Caudate nucleus (tissue), 63 donors: ENCODE measurements at places on chromosomes 7 and 10.

- DNase-seq = no peak
Observed at GRCh38 chr7:12572941-12573575, 2.5 kb downstream of the SCIN start.

DNA sequence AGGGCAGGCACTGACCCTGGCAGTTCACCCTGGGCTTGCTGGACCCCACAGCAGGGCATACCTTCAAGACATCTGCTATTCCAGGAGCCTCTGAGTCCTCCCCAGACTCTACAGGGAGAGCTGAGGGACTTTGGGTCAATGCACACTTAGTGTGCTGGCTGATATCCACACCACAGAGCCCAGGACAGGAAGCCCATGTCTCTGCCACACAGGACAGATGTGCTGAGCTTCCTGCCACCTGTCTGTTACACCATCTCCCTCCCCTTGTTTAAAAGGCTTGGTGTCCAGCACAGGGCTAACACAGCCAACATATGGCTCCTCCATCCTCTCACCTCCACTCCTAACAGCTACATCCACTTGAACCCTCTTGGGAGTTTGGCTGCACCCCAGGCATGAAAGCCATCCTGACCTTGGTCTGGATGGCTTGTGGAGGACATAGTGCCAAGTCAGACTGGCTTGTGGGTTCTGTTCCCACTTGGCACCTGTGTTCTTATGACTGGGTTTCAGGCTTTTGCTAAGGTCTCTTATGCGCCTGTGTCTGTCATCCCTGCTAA lies 529.8 kb downstream of the GALNT17 start:
- DNase-seq = no peak

DNA sequence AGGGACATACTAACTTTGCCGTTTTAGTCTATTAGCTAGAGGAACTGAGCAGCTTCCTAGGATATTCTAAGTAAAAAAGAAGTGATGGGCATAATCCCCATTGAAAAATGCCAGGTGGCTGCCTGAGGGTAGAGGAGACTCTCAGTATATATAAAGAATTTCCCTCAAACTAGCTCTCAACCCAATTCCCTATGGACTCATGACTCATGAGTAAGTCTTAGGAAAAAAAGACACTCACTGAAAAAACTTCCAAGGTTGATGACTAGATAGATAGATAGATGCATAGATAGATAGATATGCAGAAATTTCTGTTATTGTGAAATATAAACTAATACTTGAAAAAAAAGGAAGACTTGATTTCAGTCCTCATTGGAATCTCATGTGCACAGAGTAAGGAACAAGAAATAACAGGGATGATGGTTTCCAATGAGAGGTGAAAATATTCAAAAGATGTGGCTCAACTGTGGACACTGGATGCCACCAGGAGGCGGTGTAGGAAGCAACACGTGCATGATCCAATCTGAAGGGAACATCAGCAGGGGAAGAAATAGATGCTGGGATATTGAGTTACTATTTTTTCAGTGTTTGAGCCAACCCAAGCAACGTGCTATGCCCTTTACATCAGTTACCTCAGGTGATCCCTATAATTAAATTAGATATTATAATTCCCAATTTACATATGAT lies 711.0 kb upstream of the LRRTM3 start:
- DNase-seq = no peak

DNA sequence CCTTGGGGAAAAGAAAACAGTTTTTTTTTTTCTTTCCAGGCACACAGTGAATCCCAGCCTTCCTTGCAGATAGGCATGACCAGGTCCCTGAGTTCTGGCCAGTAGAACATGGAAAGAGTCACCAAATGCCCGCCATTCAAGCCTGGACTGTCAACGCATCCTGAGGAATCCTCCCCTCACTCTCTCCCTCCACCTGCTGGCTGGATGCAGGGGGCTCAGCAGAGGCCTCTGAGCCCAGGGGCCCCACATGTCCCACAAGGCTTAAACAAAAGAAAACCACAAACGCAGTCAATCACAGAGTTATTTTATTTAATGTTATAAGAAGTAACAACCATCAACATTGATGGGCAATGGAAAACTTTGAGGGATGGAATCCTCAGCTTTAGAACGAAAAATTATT lies 93.1 kb downstream of the JCAD start:
- DNase-seq = no peak

DNA sequence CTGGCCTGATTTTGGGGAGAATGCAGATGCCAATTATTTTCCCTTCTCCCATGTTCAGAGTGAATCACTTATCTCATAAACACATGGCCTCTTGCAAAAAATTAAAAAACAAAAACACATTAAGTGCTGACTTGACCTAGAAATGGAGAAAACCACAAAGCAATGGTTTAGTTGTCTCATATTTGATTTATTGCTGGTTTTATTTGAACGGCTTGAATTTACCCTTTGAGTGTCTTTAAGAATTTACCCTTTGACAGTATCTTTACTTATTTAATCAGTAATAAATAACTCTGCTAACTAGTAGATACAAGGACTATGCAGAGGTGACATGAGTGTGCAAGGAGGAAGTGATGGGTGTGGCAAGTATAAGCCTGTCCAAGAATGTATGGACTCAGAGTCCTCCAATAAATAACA lies 68.1 kb upstream of the GSDME start:
- no peak for DNase-seq

DNA sequence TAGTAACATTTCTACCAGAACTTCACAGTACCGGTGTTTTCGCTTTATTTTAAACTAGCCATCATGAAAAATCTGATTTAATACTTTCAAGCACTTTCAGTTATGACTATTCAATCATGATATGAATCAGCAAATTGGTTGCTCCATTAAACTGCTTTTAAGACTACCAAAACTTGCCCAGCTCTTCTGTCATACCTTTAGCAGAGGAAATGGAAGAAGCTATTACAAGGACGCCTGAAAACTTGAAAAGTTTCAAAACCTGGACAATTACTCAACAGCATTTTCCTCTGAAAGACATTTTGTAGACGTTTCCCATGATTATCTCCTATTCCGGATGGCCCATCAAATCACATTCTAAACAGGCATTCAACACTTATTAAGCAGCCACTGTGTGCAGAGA lies 2.0 kb downstream of the JAZF1 start:
- no peak for DNase-seq
